ENCODE measurements at places on chromosomes 12 and 14.

GRCh38 chr12:71610031-71610795, 53.4 kb downstream of the ZFC3H1 start:
- no peak for DNase-seq

GRCh38 chr12:128442096-128442495, 175.1 kb downstream of the TMEM132C start:
- no peak for DNase-seq

DNA sequence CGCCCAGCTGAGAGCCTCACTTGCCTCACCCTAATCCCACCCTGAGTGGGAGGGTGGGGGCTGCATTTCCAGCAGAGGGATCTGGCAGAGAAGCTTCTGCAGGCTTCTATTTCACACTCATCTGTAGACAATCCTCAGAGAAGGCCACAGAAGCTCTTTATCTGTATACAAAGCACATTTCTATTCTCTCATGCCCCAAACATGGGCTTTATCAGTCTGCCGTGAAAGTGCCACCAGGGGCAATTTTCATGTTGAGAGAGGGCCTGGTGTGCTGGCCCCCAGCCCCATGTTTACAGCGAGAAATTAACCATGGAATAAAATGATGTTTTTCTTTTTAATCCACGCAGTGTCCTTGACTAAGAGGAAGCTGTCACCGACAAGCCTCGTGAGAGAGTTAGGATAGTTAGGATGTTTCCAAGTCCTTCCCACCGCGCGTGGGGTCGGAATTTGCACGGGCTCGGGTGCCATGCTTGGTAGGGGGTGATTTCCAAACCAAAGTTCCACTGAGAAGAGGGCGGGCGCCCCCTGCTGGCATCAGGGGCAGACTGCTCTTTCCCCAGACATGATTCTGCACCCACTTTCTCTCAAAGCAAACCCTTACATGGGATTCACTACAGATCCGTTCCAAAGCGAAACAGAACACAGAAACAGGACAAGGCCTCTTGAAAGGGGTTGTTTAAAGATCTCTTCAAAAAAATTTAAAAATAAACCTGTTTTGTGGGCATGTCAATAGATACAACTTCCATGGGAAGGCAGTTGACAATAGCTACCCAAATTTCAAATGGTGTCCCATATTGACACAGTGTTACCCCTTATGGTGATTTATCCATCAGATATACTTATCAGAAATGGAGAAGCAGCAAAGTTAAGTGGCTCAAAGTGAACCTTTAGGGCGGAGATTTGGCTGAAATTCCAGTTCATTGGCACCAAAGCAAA, 19.4 kb downstream of the BDKRB1 start:
- peak; percentile 72 for DNase-seq

- DNase-seq = peak; percentile 43
Observed at GRCh38 chr14:92652413-92653151, 95.8 kb downstream of the LGMN start.

GRCh38 chr12:46368138-46368537, 4.4 kb downstream of the SLC38A2 start:
- no peak for DNase-seq

GRCh38 chr14:74619672-74620131, 7.7 kb upstream of the LTBP2 start:
- no peak for DNase-seq

DNA sequence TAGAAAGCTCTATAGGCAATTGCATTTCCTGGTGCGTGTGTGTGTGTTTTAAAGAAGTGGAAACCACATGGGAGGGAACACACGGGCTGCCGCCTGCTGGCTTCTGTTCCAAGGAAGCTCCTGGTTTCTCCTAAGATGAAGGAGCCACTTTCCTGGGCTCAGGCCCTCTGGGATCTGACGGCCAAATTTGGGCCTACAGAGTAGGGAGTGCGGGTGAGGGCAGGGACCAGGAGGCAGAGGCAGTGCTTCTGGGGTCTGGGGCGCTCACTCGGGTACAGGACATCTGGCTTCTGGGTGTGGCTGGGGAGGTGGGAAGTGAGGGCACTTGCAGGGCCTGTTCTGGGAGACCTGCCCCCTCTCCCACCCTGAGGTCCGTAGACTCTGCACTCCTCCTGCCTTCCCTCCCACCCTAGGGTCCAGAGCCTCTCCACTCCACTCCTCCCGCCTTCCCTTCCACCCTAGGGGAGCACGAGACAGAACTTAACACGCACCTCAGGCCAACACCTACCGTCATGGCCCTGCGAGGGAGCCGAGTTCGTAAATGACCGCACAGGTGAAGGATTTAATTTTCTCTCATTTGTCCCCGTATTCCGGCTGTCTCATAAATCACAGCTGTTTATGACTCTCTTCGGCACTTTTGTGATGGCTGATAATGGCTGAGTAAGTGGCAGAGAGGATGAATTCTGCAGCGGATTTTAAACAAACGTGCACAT, 127.7 kb downstream of the KIF26A start:
- peak; percentile 5 for DNase-seq

- no peak for DNase-seq
Observed at GRCh38 chr14:80275208-80275850, 64.0 kb upstream of the DIO2 start.

DNA sequence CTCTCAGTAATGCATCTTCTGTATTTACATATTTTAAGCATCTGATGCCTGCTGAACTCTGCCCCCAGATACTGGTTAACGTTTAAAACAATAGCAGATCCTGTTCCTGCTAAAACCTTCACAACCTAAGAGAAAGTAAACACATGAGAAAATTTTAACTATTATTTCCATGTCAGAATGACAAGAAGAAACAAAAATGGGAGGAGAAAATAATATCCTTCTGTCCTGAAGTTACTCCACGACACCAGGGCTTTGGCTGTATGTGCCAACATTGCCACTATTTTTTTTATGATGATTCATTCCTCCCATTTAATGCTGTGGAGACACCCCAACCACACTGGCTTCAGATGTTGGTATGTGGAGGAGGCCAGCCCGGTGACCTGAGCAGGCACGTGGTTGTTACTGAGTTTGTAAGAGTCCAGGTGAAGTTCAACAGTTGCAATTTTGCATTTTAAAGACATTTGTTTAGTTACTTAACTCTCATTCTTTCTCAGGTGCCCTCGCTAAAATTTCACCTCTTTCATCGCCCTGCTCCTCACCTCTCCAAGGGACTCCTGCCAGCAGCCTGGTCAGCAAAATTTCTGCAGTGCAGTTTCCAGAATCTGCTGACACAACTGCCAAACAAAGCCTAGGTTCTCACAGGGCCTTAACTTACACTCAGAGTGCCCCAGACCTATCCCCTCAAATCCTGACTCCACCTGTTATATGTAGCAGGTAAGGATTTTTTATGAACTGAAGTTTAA, 65.5 kb upstream of the SLCO1C1 start:
- no peak for DNase-seq

Data from activated T-cell treated with anti-CD3 and anti-CD28 coated beads, Interleukin-2, amount 50 U/mL, for 1 hour (primary cell).